ENCODE measurements at places on chromosomes 13 and 19.
A peak's percentile ranks its signal among the peaks of the same experiment; 100 is the strongest.

- H3K27me3 ChIP-seq, result no peaks in the 10 kb centered on the region
- no peak overlapping the region for H3K27ac ChIP-seq
- no peak overlapping the region for H3K4me3 ChIP-seq
- H3K4me1 ChIP-seq, result peaks cover 15% of the 10 kb centered on the region
These were observed 2.2 kb upstream of the RINL start for GRCh38 chr19:38880076-38880881.

DNA sequence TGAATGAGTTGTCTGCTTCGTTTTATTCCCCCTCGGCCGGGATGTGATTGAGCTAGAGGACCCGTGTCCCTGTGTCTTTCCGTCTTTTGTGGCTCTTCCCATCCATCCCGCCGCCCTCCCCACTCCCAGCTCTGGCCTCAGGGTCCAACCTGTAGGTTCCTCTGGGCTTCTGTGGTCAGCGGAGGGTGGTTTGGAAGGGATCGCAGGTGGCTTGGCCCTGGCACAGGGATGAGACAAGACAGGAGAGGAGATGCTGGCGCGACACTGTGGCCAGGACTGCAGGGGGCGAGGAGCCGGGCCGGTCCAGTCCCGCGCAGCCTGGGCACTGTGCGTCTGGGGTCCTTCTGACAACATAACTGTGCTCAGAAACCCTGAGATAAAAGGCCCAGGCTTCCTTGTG is 2.0 kb downstream of the EVI5L start:
- H3K36me3 ChIP-seq, result no peaks in the 10 kb centered on the region
- H3K4me1 ChIP-seq, result no peaks in the 10 kb centered on the region
- no peak overlapping the region for H3K27ac ChIP-seq
- H3K27me3 ChIP-seq, result no peaks in the 10 kb centered on the region
- no peak overlapping the region for H3K4me3 ChIP-seq

GRCh38 chr19:10553943-10554381 is 10.3 kb downstream of the ATG4D start:
- no peak overlapping the region for H3K27ac ChIP-seq
- H3K27me3 ChIP-seq, result no peaks in the 10 kb centered on the region
- peaks cover 89% of the 10 kb centered on the region for H3K36me3 ChIP-seq
- DNase-seq, result no peak

DNA sequence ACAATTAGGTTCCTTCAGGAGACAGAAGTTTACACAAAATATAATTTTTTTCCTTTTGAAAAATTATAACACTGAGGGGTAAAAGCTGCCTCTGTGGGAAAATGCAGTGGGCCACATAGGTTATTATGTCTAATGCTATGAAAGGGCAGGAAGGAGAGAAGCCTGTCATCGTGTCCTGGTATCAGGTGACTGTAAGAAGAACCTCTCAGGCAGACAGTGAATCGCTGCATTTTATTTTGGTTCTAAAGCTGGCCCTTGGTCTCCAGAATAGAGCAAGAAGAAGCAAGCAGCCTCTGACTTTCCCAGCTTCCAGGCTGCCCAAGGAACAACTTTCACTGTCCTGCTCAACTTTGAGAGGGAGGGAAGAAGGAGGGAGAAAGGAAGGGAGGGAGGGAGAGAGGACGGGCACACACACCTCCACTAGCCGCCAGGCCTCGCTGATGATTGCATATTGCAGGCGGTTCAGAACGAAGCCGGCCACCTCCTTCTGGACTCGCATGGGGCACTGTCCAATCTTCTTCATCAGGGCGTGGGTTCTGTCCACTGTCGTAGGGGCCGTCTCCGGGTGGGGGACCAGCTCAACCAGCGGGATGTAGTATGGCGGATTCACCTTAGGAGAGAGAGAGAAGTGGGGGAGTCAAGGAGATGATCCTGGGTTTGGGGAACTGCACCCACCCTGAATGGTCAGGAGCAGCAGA is 93.8 kb downstream of the CRYL1 start:
- H3K27ac ChIP-seq, result peak overlapping the region; percentile 39
- no peaks in the 10 kb centered on the region for H3K27me3 ChIP-seq
- DNase-seq, result no peak
- H3K4me1 ChIP-seq, result peaks cover 10% of the 10 kb centered on the region

DNA sequence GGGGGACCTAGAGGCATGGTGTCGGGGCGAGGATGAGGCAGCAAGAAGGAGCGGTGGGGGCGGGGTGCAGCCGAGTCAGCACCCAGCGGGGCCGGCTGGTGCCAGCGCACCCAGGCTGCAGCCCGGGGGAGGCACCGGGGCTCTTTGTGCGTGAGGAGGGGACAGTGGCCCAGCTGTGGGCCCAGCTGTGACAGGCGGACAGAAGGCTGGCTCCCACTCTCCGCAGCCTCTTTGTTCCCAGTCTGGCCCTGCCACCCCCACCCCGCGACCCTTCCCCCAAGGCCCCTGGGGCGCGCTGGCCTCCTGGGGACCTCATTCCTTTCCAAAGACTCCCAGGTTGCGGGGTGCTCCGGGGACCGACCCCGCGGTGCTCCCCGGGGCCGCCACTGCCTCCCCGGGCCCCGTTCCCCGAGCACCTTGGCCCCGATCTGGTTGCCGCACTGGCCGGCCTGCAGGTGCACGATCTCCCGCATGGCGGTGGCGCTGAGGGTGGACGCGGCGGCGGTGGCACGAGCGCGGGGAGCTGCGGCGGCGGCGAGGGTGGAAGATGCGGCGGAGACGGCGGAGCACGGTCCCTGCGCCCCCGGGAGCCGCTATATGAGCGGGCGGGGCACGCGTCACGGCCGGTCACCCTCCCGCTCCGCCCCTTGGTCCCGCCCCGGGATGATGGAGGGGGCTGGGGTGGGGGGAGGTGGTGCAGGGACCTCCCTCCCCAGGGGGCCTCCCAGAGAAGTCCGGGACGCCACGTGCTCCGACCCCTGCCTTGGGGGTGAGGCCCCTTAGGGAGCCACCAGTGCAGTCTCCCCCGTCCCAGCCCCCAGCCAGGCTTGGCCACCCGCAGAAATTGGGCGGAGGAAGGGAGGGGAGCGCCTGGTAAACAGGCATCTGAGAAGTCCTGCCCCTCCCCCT is at the start of gene TUBB4A:
TSS of gene TUBB4A (minus strand) at position 570 of the 909 bp plus-strand sequence. CDS start at position 473, 97 bp downstream.
- H3K27me3 ChIP-seq, result peaks cover 12% of the 10 kb centered on the region
- no peak within 1 kb of the TSS for H3K27ac ChIP-seq
- H3K4me1 ChIP-seq, result peaks cover 14% of the 10 kb centered on the region
- H3K4me3 ChIP-seq, result peak within 1 kb of the TSS; percentile 52
- H3K36me3 ChIP-seq, result no peaks in the 10 kb centered on the region

- no peaks in the 10 kb centered on the region for H3K27me3 ChIP-seq
- no peaks in the 10 kb centered on the region for H3K4me1 ChIP-seq
- peak; percentile 66 for DNase-seq
These were observed 591 bp downstream of the ZNF823 start for GRCh38 chr19:11737964-11738745.

DNA sequence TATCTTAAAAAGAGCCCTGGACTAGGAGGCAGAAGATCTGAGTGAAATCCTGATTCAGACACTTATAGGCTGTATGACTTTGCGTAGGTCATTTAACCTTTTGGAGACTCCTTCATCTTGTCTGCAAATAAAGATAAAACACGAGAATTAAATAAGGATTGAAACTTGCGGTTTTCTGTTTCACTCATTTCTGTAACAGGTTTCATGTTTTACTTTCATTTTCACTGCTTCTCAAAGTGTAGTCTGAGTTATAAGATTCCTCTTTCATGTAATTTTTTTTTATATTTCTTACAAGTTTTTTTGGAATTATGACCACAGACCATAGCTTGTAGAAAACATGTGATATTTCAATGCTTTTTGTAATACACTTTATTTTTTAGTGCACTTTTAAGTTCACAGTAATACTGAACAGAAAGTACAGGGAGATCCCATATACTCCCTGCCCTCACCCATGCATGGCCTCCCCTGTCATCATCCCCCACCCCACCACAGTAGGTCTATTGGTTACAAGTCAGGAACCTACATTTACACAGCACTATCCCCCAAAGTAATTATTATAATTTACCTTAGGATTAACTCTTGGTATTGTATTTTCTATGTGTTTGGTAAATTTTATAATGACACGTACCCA is 174.6 kb downstream of the ITGBL1 start:
- H3K27me3 ChIP-seq, result no peaks in the 10 kb centered on the region
- H3K36me3 ChIP-seq, result no peaks in the 10 kb centered on the region
- H3K27ac ChIP-seq, result peak overlapping the region; percentile 1
- H3K4me3 ChIP-seq, result peak overlapping the region; percentile 20
- DNase-seq, result no peak

- H3K27me3 ChIP-seq, result no peaks in the 10 kb centered on the region
- H3K4me3 ChIP-seq, result no peak overlapping the region
- no peaks in the 10 kb centered on the region for H3K36me3 ChIP-seq
- no peaks in the 10 kb centered on the region for H3K4me1 ChIP-seq
- H3K27ac ChIP-seq, result no peak overlapping the region
These were observed 68.4 kb downstream of the F2RL3 start for GRCh38 chr19:16957151-16957701.

DNA sequence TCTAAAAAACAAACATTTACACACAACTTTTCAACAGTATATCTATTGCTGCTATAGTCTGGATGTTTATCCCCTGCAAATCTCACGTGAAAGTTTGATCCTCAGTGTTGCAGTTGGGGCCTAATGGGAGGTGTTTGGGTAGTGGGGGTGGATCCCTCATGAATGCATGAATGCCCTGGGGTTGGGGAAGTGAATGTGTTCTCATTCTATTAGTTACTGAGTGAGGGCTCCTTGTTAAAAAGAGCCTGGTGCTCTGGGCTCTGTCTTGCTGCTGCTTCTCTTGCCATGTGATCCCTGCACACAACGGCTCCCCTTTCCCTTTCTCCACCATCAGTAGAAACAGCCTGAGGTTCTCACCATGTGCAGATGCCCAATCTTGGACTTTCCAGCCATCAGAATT is 242.7 kb upstream of the HTR2A start:
- DNase-seq, result no peak
- no peak overlapping the region for H3K27ac ChIP-seq
- H3K4me1 ChIP-seq, result no peaks in the 10 kb centered on the region
- no peaks in the 10 kb centered on the region for H3K27me3 ChIP-seq

DNA sequence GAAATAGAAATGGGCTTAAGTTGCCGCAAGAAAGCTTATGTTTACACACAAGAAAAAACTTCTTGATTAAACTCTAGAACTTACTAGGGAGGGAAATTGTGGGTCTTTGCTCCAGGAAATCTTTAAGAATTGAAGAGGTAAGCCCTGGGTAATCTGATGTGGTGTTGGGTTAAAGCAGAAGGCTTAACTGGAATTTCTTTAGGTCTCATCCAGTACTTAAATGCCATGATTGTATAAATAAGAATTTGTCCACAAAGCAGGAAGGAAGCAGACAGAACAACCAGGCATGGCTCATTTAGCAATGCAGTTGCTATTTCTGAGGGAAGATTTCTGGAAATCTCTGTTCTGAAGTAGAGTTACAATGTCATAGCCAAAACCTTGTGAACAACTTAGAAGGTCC is 360.4 kb downstream of the KLF5 start:
- no peak overlapping the region for H3K4me3 ChIP-seq
- H3K4me1 ChIP-seq, result no peaks in the 10 kb centered on the region
- H3K27ac ChIP-seq, result no peak overlapping the region
- H3K36me3 ChIP-seq, result no peaks in the 10 kb centered on the region
- DNase-seq, result no peak

DNA sequence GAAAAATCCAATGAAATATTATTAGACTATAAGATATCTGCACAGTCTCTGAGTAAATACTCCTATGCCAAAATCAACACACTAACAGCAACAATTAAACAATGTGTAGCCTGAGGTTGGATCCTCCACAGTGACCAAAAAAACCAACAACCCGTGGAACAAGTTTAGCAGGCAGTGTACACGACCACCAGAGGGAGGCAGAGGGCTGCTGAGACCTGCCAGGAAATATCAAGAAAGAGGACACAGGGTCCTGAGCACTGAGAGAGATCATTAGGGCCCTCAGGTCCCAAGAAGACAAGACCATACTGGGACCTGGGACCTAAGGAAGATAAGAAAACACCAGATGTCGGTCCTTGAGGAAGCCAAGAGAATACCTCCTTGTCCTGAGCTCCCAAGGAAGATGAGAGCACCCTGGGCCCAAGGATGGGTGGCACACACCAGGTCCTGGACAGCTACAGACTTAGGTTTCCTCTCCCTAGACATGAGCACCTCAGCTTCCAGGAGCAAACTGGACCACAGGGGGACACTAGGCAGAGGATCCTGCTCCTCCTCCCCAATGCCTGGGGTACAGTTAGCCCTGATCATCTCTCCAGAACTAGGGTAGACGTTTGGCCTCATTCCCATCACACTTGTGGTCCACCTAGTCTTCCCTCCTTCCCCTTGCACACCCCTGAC is 822 bp upstream of the ZNF274 start:
- no peaks in the 10 kb centered on the region for H3K27me3 ChIP-seq
- H3K4me3 ChIP-seq, result peak overlapping the region; percentile 67
- H3K4me1 ChIP-seq, result peaks cover 6% of the 10 kb centered on the region
- no peak for DNase-seq
- peak overlapping the region; percentile 99 for H3K27ac ChIP-seq

DNA sequence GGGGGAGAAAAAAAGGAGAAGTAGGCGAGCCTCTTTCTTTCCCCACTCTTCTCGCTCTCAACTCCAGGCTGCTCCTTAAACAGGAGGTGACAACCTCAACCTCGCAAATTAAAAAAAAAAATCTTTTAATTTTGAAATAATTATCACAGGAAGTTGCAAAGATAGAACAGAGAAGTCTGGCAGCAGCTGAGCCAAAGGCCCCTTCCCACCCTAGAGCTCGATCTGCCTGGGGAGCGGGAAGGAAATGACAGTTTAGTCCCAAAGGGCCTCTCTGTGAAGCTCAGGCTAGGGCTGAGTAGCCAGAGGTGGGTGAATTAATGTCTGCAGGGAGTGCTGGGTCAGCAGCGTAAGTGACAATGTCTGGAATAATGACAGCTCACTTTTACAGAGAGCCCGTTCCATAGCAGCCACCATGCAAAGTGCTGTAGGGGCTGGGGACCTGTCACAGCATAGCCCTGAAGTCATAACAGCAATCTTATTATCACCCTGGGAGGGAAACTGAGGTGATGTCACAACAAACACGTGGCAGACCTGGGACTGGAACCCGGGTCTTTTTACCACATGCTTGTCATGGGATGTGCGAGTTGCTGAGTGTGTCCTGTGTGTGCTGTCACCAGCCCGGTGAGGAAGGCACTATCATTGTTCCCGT is 8.8 kb upstream of the CD22 start:
- H3K4me3 ChIP-seq, result no peak overlapping the region
- DNase-seq, result no peak
- no peak overlapping the region for H3K27ac ChIP-seq

Measured in right atrium auricular region (tissue), 2 donors.